Stimulated activated CD8-positive, alpha-beta memory T cell treated with anti-CD3 and anti-CD28 coated beads, Interleukin-7, amount 100 ng/mL, for 1 hour (primary cell): ENCODE measurements at places on chromosomes 1 and 21.

- DNase-seq, result no peak
Observed at GRCh38 chr1:168964478-168964877, 142.0 kb upstream of the ATP1B1 start.

- DNase-seq, result no peak
Observed at GRCh38 chr1:180431683-180432082, 70.7 kb downstream of the ACBD6 start.

DNA sequence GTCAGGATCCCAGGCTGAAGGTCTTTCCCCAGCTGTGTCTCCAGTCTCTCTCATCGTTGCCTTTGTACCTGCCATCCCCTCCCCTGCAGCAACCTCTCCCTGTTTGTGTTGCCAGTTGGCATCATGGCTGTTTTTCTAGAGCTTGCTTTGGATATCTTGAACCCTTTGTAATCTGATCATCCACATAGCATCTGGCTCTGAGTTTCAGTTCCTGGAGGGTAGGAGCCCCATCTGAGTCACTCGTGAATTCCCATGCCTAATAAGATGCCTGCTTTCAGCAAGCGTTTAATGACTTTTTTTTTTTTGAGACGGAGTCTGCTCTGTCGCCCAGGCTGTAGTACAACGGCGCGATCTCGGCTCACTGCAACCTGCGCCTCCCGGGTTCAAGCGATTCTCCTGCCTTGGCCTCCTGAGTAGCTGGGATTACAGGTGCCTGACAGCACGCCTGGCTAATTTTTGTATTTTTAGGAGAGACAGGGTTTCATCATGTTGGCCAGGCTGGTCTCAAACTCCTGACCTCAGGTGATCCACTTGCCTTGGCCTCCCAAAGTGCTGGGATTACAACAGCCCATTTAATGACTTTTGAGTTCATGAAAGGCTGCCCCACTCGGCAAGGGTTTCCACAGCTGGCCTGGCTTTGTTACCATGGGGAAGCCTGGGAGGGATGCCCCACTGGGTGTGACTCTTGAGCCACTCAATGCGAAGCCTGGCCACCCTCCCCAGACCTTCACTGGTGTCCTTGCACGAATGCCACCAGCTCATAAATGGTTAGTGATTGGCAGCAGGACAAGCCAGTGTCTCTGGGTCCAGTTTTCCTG lies 11.9 kb downstream of the ALPL start:
- no peak for DNase-seq

DNA sequence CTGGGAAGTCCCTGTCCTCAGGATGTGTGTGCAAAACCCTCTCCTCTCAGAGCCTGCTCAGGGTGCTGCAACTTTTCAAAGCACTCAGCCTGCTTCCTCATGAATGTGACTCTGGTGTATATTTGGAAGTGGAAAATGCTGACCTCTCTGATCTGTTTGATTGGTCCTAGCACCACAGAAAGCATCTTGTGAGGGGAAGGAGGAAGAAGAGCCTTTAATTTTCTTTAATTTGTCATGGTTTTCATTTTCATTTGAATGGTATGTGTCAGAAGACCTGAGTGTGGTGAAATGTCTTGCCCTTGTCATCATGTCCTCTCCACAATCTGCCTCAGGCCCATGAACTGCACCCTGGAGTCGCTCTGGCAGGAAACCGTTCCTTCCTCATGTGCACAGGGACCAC lies 383.5 kb downstream of the NTNG1 start:
- no peak for DNase-seq

- DNase-seq, result no peak
Observed at GRCh38 chr1:156376146-156376545, 7.1 kb downstream of the RHBG start.

DNA sequence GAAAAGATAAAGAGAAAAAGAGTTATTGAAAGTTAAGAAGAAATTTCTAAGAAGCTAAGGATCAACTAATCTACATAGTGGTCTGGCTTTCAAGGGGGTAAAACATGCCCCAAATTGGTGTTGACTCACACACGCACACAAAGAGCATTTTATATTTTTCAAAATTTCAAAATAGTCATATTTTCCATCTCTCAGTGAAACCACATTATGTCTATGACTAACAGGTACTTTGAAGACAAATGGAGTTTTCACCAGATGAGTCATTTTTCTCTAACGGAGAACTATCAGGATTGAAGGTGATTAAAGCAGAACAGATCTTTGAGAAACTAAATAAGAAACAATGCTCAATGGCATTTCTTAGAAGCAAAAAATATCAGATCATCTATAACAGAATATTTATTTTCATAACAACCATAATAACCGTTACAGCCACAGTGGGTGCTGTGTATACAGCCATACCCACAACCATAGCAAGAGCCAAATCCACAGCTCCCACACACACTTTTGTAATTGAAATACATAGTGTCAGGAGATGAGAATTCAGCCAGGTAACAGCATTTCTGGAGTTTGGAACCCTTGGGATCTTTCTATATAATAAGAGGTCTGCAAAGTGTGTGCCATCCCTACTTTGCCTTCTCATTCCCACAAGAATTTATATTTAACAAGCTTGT lies at the start of gene KRTAP21-3:
KRTAP21-3 (minus strand) TSS at position 539 of the 671 bp plus-strand sequence; CDS start at position 521, 18 bp downstream.
- no peak for DNase-seq

- DNase-seq, result no peak
Observed at GRCh38 chr21:35563885-35564451, 496.4 kb downstream of the SETD4 start.

- DNase-seq, result no peak
Observed at GRCh38 chr1:205879974-205880373, 30.0 kb upstream of the PM20D1 start.

DNA sequence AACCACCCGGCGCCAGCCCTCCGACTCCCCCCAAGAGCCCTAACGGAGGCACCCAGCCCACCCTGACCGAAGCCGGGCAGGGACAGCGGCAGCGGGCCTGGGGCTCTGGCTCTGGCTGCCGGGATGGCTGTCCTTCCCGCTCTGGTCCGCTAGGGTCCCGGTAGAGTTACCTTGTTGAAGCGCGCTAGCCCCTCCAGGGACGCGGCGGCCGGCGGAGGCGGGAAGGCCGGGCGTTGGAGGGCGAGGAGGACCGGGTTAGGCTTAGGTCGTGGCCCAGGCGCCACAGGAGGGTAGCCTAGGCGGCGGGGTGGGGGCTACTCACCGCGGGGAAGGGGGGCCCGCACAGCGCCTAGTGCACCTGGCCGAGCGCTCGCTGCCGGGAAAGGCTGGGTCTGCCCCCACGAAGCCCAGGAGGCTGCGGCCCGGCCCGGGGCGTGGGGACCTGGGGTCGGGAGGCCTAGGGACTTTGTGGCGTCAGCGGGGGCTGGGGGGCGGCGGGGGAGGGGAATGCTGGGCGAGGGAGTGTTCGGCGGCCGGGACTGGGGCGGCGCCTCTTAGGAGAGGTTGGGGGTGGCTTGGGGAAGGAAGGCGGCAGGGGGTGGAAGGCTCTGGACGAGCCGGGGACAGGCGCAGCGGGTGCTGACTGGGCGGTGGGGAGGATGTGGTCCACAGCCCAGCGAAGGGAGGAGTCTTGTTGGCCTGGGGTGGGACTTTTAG lies at the start of gene TRIM17:
TRIM17 (minus strand) TSS at position 645 of the 717 bp plus-strand sequence. CDS start 1,789 bp downstream, outside the sequence.
- DNase-seq, result no peak
